Osteocyte (in vitro differentiated cells): ENCODE measurements at places on chromosomes 4 and X. TPM values are rescaled to one million over a fixed set of nuclear protein-coding genes. Genes with fewer than 3 reads are reported as not detected.

DNA sequence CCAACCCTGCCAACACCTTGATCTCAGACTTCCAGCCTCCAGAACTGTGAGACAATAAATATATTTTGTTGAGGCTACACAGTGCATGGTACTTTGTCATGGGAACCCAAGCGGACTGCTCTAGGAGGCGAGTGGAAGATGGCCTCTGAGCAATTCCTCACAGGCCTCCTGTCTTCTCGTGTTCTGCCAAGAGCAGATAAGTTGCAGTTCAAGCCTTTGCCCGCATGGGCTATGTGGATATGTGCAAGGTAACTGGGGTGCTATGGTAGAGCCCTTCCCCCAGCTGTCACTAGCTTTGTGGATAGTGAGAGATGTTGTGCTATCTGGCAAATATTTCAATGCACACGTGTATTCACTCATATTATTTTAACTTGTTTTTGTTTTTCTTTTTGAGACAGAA, 156.0 kb upstream of the BCOR start:
- DNase-seq = no peak

DNA sequence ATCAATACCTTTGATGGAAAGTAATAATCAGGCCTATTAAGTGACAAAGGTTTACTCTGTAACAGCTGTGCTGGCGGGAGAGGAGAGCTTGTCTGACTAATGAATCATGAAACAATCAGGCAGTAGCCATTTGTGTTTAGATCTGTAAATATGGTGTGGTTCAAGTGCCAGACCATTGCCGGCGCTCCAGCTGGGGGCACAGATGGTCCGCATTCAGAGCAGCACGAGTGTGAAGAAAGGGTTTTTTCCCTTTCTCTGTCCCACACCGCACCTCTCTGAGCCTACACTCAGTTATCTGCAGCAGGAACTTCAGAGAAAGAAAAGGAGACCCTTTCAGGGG, 111.3 kb upstream of the PAQR3 start:
- DNase-seq = no peak

PPBP gene
- total RNA-seq = not detected in 2 replicates

DNA sequence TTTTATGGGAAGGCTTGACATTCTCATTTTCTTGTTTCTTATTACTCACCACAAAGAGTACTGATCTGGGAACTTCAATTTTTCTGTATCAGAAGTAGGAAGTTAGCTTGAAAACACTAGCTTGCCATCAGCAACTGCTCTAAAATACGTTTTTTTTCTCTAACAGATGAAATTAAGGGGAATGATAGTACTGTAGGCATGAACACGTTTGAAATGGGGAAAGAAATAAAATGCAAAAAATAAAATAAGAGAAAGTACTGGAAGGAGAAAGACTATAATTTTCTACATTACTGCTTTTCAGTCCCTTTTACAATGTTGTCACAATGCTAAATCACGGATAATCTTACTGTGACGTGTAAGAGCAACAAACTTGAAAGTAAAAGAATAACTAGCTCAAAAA, 1.5 kb downstream of the RADX start:
- no peak for DNase-seq

DNA sequence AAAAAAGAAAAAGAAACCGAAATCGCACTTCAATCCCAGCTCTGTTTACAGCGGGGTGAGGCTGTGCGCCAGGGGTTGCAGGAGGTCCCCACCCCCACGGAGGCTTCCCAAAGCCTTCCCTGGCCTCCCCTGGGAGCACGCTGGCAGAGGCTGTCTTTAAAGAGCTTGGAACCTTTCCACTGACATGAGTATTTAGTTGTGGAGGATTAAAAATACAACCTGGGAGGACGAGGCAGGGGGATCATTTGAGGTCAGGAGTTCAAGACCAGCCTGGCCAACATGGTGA, 69.1 kb downstream of the PPP2R2C start:
- no peak for DNase-seq

DNA sequence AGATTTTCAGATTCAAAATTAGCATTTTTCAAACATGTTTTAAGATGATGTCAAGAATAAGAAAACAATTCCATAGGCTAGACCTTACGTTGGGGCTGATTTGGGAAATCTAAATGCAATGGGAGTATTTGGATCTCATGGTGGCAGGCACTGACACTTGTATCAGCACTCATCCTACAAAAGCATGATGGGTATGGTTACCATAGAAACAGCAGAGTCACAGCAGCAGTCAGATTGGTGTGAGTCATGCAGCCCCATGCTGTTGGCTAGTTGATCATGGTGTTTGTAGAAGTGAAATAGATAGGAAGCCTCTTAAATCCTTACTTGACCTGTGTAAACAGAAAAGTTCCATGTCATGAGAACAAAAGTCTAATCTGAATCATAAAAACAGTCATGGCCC, 1637.3 kb upstream of the PABPC4L start:
- DNase-seq = no peak

FHDC1 gene
- total RNA-seq = 22.1 and 22.3 TPM in 2 replicates

DNA sequence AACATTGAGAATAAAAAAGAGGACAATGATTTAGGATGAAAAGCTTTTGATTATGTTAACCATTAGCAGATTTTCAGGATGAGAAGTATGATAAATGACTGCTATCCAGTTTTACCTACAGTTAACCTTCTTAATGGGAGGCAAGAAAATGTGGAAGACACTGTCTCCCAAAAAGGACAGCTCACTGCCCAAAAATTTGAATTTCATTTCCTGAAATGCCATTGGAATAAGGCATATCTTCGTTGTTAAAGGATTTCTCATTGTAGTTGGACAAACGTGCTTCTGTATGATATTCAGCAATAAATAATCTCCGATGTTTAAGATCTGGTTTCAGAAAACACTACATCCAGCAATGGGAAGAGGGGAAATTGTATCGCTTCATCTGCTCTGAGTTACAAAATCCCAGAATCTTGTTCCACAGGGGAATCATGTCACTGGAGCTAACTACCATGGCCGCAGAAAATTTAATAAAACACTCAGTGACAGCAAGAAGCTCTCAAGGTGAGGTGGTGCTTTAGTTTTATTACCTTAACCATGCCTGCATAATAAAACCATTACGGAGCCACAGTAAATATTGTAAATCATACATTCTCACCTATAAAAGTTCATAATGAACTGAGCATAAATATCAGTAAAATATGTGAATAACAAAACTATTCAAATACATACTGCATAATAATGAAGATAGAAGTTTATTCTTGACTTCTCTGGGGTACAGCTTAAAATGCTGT, 552.3 kb downstream of the PCDH7 start:
- DNase-seq = no peak
